ENCODE measurements at places on chromosomes 7 and 10.
A peak's percentile ranks its signal among the peaks of the same experiment; 100 is the strongest.

DNA sequence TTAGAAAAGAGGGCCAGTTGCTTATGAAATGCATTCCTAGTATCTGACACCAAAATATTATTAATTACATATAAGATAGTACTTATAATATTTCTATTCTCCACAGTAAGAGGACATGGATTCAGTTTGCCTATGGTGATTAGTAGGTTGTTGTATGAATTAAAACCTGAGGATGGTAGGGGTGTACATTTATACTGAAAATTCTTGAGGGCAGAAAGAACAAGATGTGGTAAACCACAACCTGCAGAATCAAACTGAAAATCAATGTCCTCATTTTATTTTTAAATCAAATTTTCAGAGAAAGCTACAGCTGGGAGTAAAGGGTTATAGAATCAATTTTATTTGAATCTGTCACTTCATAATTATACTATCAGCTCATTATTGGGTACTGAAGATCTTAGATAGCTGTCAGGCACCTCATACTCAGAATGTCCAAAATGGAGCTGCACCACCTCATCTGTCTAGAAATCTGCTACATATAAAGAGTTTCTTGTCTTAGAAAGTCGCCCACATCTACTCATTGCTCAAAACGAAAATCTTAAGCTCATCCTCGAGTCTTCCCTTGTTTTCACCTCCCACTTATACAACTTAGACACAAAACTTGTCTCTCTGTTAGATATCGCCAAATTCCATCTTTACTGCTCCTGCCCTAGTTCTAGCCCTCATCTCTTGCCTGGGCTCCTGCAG lies 65.4 kb downstream of the MYO3A start:
- no peak for DNase-seq

DNA sequence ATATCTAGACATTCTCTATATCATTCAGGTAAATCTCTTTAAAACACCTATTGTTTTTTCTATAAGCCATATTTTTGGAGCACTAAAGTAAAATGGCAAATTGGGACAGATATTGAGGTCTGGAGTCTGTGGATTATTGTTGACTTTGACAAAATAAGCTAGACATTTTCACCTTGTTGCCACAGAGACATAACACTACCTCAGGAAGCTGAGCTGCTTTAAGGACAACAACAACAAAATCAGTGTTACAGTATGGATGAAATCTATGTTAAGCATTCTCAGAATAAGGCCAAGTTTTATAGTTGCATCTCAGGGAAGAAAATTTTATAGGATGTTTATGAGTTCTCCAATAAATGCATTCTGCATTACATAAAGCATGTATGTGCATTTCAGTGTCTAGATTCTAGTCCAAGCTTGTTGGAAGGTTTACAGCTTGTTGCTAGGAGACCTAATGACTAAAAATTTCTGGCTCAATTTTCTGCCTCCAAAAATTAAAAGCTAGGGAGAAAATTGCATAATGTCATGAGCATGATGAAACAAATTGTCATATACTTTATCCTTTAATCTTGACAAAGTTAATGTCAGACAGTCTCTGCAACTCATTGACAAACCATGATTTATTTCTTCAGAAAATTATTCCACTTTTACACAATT lies 18.3 kb downstream of the LIPM start:
- DNase-seq: no peak

DNA sequence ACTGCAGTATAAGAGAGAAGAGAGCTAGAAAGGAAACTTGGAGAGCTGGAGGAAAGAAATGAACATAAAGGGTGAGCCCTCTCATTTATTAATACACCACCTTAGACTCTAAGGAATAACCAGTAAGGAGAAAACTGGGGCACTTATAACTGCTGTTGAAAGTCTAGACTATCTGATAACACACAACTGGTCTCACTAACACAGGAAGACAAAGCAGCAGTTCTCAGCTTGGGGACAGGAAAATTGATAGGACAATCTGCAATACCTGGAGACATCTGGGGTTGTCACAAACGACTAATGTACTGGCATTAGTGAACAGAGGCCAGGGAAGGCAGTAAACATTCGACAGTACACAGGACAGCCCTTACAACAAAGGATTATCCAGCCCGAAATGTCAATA lies 6.8 kb downstream of the ELMO1 start:
- no peak for DNase-seq

DNA sequence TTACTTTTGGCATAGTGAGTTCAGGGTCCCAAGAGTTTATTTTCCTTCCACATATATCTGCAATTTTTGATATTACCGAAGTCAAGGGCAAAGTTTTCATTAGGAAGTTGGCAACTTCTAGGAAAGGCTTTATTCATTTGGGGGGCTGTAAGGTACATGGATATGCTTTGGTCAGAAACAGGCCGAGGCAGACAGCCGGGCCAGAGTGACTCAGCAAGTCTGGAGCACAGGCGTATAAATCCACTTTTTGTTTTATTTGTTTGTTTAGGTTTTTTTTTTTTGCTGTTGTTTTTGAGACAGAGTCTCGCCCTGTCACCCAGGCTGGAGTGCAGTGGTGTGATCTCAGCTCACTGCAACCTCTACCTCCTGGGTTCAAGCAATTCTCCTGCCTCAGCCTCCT lies 3.7 kb downstream of the ZNF680 start:
- no peak for DNase-seq

DNA sequence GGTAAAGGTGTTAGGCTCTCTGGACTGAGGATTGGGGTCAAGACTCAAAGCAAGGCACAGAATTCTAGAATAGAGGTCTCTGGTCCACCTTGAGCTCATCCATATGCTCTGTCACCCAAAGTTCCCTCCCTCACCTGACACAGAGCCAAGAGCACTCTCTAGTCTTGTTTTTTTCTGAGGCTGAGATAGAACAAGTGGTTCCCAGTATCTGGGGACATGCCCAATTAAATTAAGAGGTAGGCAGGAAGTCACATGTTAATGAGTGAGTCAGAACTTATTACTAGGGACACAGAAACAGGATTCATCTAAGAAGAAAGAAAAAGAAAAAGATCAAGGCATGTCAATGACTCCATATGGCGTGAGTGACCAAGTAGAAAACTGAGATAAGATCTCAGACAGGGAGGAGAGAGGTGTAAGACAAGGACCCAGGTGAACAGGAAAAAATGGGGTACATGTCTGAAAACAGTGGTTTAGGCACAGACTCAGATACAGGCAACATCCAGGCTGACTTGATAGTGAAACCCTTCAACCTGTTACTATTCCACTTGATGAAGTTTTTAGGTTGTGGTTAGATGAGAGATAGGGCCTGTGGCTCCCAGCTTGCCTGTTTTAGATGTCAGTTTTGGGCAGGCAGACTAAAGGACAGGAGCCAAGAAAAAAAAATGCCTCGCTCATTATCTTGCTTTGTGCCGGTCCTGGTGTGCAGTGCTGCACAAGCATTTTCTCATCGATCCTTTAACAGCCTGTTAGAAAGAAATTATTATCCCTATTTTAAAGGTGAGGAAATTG lies 609.9 kb downstream of the CCSER2 start:
- no peak for DNase-seq

- peak; percentile 57 for DNase-seq
Observed at GRCh38 chr10:22505911-22506685, 160.8 kb downstream of the SPAG6 start.

DNA sequence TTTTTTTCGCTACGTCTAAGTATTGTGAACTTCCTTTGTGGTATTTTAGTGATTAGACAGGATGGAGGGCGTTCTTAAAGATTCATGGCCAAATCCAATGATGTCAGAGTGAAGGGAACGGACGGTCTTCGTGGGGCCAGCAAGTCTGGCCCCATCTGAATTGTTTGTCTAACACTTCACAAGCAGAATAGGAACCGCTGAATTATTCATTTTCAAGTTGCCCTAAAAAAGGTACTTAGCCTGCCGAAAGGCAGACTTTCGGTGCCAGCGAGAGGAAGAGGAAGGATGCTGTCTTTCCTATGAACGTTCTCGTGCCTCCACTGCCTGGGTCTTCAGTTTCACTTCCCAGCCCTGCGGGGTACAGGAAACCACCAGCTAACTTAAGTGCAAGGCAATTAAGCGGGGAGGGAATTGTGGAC lies 145.7 kb upstream of the SH2B2 start:
- no peak for DNase-seq

DNA sequence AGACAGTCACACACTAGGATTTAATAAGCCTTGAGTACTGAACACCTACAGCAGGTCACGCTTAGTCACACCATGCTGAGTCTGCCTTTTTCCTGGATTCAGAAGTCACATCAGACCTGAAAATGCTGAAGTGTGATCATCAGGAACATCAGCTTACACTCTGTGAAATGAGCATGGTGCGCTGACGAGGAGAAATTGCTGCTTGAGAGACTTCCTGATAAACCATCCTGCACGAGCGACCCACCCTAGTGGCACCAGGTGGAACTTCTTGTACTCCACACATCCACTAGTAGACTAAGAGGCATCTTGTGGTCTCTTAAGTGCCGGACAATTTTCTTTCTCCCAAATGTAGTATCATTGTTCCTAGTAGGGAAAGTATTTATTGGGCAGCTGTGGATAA lies 51.8 kb upstream of the MRLN start:
- no peak for DNase-seq

GRCh38 chr10:131722525-131723264 lies 178.1 kb upstream of the PPP2R2D start:
- no peak for DNase-seq

DNA sequence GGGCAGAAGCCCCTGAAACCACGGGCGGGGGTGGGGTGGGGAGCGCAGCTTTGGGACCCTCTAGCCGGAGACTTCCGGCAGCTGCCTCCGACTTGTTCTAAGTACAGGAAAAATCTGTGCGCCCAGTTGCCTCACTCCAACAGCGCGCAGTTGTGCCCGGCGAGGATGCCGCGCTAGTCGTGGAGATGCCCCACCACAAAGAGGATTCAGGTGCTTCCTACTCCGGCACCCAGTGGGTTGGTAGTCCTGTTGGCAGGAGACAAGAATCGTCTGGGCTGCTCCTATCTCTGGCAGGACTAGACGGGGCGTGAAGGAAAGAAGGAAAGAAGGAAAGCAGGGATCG lies 465 bp upstream of the NPY start:
- DNase-seq: no peak

GRCh38 chr10:77887631-77888355 lies 38.8 kb downstream of the DLG5 start:
- no peak for DNase-seq

GRCh38 chr10:81026591-81026990 lies 488.9 kb downstream of the SH2D4B start:
- DNase-seq: no peak

- no peak for DNase-seq
Observed at GRCh38 chr7:92331508-92331907, 85.7 kb downstream of the ANKIB1 start.

DNA sequence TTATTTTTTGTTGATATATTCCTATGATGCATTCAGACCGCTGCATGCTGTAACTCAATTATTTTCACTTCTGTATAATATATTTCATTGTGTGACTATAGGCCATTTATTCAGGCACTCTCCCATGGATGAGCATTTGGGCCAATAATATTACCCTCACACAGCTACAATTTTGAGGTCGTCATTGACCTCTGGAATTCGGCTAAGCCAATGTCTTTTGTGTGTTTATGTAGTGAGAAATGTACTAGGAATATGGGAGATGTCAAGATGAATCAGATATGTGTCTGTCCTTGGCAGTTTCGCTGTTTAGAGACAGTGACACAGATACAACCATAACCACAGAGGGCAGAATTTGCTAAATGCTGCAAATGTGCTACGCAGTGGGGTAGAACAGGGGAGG lies 474.2 kb downstream of the ADRA2A start:
- DNase-seq: no peak

DNA sequence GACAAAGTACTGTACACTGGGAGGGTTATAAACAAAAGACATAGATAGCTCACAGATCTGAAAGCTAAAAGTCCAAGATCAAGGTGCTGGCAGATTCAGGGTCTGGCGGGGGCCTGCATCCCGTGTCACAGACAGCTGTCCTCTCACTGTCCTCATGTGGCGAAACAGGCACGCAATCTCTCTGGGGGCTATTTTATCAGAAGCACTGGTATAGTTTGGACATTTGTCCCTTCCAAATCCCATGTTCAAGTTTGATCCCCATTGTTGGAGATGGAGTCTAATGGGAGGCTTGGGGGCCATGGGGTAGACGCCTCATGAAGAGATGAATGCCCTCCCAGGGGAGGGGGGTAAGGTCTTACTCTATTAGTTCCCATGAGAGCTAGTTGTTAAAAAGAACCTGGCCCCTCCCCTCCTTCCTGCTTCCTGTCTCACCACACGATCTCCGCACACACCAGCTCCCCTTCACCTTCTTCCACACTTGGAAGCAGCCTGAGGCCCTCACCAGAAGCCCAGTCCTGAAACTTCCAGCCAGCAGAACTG lies 72.5 kb upstream of the UCN3 start:
- DNase-seq: no peak

DNA sequence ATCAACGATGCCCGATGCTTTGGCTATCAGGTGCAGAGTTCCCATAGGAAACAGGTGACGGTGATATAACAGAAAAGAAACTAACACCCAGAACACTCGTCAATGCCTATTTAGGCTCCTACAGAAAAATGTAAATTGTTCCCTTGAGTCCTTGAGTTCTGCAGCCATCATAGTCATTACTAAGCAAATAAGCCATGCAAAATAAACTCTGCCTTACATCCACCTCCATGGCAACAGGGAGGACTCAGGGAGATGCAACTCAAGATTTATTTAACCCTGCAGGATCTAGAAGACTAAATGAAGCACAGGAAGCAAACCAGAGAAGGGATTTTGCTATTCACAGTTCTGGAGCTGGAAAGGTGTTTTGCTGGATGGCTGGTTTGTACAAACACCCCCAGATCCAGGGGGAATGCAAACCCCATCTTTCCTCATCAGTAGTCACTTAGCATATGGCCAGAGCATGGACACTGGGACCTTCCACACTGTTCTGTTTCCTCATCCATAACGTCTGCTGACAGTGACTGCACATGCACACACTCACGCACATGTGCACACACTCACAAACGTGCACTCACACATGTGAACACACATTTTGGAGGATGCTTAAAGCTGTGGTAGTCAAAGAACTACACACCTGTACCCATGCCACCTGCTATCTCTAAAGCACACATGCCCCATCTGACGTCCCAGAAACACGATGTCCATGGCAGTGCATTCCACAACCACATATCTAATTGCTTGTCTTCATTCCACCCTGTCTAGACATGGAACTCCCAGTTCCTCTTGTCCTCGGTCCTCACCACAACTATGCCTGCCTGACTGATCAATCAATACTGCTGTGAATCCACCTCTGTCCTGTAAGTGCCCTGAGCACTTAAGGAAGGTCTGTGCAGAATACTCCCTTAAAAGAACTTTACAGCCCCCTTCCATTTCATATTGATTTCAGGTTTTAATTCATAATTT lies 178.2 kb downstream of the COBL start:
- DNase-seq: no peak

- DNase-seq: no peak
Observed at GRCh38 chr7:93972029-93972725, 32.0 kb downstream of the BET1 start.

- no peak for DNase-seq
Observed at GRCh38 chr7:152666078-152666477, 9.9 kb downstream of the XRCC2 start.

GRCh38 chr7:31853380-31853779 lies 166.4 kb downstream of the PPP1R17 start:
- DNase-seq: no peak
